ENCODE measurements at places on chromosomes 5 and 9. TPM values are rescaled to one million over a fixed set of nuclear protein-coding genes. Genes with fewer than 3 reads are reported as not detected.

AK8 gene
- polyA plus RNA-seq, result not detected

TXNDC8 gene
- polyA plus RNA-seq, result not detected

GBGT1 gene
- polyA plus RNA-seq, result 0.16 TPM

PCDHB13 gene
- polyA plus RNA-seq, result not detected

LHX3 gene
- not detected for polyA plus RNA-seq

HMMR gene
- polyA plus RNA-seq, result 0.42 TPM

EGFLAM gene
- polyA plus RNA-seq, result not detected

- DNase-seq, result no peak
- H3K4me3 ChIP-seq, result no peak overlapping the region
- no peaks in the 10 kb centered on the region for H3K27me3 ChIP-seq
- H3K36me3 ChIP-seq, result no peaks in the 10 kb centered on the region
- H3K27ac ChIP-seq, result no peak overlapping the region
- peaks cover 41% of the 10 kb centered on the region for H3K4me1 ChIP-seq
Observed at GRCh38 chr5:40619421-40619820, 60.3 kb upstream of the PTGER4 start.

GRCh38 chr9:92974161-92974661 is 26.9 kb downstream of the FGD3 start:
- peak overlapping the region; percentile 15 for H3K27ac ChIP-seq
- DNase-seq, result no peak
- peaks cover 43% of the 10 kb centered on the region for H3K36me3 ChIP-seq
- H3K27me3 ChIP-seq, result no peaks in the 10 kb centered on the region

- no peaks in the 10 kb centered on the region for H3K27me3 ChIP-seq
- H3K27ac ChIP-seq, result no peak overlapping the region
- H3K36me3 ChIP-seq, result no peaks in the 10 kb centered on the region
- H3K4me1 ChIP-seq, result peaks cover 23% of the 10 kb centered on the region
- peak; percentile 14 for DNase-seq
- no peak overlapping the region for H3K4me3 ChIP-seq
Observed at GRCh38 chr9:89277454-89277853, 33.5 kb upstream of the CKS2 start.

DNA sequence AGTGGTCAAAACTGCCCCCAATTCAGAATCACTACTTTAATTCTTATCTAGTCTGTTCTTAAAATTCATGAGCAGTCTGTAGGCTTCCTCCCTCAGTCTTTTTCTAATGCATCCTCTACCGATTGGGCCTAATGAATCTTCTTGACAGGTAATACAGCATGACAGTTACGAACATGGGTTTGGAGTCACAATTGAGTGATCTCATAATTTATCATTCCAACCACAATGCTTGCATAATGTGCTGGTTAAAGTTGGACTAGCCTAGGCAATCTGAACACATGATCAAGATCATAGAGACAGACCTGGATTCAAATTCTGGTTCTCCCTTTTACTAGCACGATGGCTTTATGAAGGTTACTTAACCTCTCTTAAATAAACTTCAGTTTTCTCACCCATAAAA is 33.1 kb upstream of the SETD9 start:
- no peak overlapping the region for H3K4me3 ChIP-seq
- DNase-seq, result no peak
- H3K27me3 ChIP-seq, result no peaks in the 10 kb centered on the region
- peaks cover 21% of the 10 kb centered on the region for H3K4me1 ChIP-seq
- no peak overlapping the region for H3K27ac ChIP-seq

GRCh38 chr5:90097082-90097477 is 312.5 kb downstream of the CETN3 start:
- DNase-seq, result no peak
- H3K4me3 ChIP-seq, result no peak overlapping the region
- no peaks in the 10 kb centered on the region for H3K27me3 ChIP-seq
- H3K27ac ChIP-seq, result no peak overlapping the region
- H3K36me3 ChIP-seq, result no peaks in the 10 kb centered on the region

GRCh38 chr5:133049726-133050048 is 2.1 kb upstream of the HSPA4 start:
- H3K4me3 ChIP-seq, result no peak overlapping the region
- no peaks in the 10 kb centered on the region for H3K36me3 ChIP-seq
- no peak for DNase-seq
- no peak overlapping the region for H3K27ac ChIP-seq
- H3K27me3 ChIP-seq, result no peaks in the 10 kb centered on the region
- H3K4me1 ChIP-seq, result peaks cover 35% of the 10 kb centered on the region

DNA sequence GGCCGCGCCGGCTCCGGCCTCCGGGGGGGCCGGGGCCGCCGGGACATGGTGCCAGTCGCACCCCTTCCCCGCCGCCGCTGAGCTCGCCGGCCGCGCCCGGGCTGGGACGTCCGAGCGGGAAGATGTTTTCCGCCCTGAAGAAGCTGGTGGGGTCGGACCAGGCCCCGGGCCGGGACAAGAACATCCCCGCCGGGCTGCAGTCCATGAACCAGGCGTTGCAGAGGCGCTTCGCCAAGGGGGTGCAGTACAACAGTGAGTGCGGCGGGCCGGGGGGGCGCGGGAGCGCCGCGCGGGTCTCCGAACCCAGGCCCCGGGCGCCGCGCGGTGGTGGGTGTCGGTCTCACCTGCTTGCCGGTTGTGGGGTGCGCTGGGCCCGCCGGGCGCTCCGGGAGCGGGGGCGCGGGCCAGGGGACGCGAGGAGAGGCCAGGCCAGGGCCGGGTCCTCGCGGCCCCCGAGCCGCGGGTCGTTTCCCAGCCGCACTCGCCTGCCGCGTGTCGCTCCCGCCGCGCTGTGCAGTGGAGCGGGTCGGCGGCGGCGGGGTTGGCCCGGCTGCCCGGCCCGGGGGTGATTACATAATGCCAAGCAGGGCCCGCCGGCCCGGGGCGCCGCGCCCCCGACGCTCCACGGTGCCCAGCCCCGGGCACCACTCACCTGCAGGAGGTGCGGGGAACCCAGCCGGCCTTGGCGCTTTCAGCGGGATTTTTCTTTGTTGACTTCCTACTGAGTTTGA is 492 bp downstream of the RABL6 start:
- peaks cover 45% of the 10 kb centered on the region for H3K4me1 ChIP-seq
- peak overlapping the region; percentile 83 for H3K27ac ChIP-seq
- H3K4me3 ChIP-seq, result peak overlapping the region; percentile 65
- DNase-seq, result no peak

DNA sequence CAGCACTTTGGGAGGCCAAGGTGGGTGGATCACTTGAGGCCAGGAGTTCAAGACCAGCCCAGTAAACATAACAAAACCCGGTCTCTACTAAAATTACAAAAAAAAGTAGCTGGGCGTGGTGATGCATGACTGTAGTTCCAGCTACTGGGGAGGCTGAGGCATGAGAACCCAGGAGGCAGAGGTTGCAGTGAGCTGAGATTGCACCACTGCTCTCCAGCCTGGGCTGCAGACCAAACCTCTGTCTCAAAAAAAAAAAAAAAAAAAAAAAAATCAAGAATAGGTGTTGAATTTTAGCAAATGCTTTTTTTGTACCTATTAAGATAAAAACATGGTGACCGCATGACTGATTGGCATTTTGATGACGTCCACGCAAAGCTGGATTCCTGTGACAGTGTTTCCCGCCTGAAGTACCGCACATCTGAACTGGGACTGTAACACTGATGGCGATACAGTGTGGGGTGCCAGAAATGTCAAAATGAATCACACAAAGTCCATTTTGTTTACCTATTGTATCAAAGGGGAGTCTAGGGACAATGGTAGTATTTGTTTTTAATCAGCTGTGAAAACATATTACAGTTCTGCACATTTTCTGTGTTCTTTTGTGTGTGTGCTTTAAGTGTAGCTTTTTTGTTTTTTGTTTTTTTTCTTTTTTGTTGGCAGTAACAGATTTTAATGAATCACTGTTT is 23.2 kb upstream of the TBC1D9B start:
- H3K4me3 ChIP-seq, result no peak overlapping the region
- DNase-seq, result no peak
- no peaks in the 10 kb centered on the region for H3K27me3 ChIP-seq

GRCh38 chr9:120934281-120934680 is 7.7 kb upstream of the TRAF1 start:
- H3K27ac ChIP-seq, result peak overlapping the region; percentile 23
- H3K4me3 ChIP-seq, result no peak overlapping the region
- peaks cover 80% of the 10 kb centered on the region for H3K4me1 ChIP-seq

All from CD4-positive, alpha-beta memory T cell (primary cell).